ENCODE measurements at places on chromosomes 2 and 18.

DNA sequence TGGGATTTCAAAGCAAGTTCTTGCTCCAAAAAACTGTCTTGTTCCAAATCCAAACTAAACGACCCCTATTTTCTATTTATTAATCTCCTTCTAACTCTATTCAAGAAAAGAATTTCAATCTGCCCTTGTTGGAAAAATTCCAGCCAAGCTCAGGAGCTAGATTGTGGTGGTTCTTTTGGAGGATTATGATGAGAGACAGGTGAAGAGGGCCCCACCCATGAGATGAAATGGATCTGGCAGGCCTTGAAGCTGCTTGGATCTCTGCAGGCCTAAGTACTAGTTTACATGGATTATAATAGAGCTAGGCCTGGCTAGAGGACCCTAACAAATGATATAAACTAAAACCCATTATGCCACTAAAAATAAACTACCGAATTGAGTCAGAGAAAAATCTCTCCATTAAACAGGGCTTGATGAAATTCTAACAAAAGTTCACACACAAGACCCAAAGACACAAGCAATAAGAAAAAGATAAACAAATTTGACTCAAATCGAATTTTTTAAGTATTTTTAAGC, 101.6 kb downstream of the GFPT1 start:
- DNase-seq, result no peak

DNA sequence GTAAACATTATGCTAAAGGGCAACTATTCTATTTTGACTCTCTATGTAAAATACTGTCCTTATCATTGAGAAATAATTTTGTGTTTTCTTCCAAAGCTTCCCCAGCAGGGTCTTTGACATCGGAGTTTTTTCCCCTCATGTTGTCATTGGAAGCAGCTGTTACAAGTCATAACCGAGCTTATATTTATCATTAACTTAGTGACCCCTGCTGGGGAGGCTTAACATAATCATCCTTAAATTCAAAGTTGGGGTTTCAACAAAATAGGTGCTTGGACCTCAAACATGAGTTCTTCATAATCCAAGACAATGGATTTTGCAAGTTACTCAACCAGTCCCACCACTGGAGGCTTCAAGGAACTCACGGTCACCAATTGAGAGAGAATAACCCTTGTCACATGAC, 330.9 kb downstream of the DCC start:
- DNase-seq, result no peak

- no peak for DNase-seq
These were observed 138.4 kb downstream of the OTX1 start for GRCh38 chr2:63189026-63189425.

DNA sequence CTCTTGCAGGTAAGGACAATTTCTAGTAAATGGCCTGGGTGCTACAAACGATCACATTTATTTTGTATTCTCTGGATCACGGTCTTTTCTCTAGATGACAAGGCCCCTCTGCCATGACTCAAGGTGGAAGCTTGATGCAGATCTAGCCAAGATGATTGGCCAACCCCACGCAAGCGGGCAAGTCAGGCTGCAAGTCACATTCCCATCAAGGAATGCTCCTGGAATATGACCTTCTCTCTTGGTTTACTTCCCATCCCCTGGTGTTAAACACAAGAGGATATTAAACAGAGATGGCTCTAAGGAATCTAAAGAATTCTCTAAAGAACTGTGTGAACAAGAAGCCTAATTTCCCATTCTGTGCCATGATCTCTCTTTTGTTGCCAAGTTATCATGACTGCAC, 97.3 kb upstream of the SERPINE2 start:
- no peak for DNase-seq

GRCh38 chr2:42618972-42619371, 50.5 kb downstream of the MTA3 start:
- DNase-seq, result no peak

DNA sequence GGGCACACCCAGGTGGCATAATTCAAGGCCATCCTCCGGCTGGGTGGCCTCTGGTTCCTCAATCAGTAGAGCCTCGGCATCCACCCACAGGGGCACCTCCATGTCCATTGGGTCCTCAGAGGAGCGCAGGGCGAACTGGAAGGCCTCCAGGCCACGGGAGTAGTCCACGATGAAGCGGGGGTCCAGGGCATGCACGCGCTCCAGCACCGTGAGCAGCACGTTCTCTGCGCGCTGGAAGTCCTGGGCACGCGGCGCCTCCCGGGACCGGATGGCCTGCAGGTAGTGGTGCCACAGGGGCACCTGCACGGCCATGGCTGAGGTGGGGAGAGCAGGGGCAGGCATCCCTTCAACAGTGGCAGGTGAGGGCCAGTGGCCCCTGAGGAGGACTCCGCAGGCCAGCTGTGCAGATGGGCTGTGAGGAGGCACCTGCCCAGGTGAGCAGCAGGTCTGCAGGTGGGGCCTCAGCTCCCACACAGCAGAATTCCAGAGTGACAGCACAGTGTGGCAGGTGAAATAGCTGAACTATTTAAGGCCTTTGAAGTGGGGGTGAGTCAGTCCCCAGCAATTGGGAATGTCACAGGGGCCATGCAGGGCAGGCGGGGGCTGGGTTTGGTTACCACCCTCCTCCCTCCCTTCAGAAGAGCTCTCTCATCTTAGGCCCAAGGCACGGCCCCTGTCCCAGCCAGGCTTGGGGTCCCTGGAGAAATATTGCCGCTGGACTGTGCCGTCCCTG, at the start of gene MAB21L4:
Gene MAB21L4, minus strand, starts transcription at position 501 of the 733 bp plus-strand sequence. Its CDS starts 159 bp downstream, at position 342.
- no peak for DNase-seq

DNA sequence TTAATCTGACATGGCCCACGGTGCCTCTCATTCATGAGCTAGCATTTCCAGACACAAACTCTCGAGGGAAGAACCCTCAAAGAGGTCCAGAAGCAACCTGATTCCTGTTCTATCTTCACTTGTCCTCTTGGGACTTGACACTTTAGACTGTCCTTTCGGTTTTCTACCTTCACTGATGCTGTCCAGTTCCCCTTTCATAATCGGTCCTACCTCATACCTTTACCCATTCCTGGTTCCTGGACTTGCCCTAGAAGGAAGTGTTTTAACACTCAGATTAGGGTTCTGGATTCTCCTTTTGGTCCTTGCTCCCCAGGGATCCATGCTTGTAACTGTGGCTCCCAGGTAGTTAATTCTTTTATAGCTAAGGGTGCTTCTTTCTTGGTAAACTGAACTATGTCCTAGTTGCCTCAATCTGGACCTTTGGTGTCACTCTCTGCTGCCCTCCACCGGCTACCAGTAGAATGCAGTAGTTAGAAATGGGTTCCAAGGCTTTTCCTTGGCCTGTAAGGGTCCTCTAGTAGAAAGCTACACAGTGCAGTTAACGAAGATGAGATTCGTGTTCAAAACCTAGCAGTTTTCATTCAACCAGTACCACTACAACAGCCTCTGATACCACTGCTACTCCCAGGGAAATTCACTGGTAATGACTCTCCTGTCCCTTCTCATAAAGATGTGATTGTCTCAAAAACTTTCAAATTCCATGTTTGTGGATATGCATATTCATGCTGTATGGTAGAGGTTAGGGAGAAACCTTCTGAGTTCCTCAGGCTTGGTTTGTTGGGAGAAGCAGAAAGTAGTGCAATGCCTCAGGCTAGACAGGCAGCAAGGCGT, 178.1 kb upstream of the CYP26B1 start:
- DNase-seq, result no peak

DNA sequence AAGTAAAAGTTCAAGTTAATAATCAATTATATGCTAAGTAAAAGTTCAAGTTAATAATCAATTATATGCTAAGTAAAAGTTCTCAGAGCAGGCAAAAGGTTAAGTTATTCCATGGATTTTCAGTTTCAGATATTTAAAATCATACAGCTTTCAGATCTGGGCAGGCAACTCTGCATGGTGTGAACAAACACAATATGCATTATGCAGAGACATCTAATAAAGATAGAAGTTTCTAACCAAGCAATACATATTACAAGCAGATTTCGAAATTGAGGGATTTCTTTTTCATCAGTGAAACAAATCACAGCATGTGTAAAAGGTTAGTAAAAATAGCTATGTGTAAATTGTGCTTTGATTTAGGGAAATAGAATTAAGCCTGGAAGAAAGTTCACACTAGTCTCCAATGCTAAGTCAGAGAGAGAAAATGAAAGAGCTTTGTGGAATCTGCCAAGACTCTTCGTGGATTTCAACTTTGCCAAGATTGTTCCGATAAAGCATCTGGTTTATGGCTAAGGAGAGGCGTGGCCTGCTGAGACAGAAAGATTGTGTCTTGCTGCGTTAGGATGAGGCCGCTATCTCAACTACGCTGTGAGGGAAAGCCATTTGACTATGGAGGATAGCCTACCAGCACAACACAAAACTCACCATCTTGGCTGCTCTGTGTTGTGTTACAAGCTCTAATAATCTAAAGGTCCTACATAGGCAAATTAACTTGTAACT, 60.1 kb upstream of the SLC16A14 start:
- DNase-seq, result no peak

GRCh38 chr2:119523383-119523951, 816 bp downstream of the SCTR start:
- no peak for DNase-seq

- DNase-seq, result no peak
These were observed 46.3 kb downstream of the EN1 start for GRCh38 chr2:118801151-118801550.

DNA sequence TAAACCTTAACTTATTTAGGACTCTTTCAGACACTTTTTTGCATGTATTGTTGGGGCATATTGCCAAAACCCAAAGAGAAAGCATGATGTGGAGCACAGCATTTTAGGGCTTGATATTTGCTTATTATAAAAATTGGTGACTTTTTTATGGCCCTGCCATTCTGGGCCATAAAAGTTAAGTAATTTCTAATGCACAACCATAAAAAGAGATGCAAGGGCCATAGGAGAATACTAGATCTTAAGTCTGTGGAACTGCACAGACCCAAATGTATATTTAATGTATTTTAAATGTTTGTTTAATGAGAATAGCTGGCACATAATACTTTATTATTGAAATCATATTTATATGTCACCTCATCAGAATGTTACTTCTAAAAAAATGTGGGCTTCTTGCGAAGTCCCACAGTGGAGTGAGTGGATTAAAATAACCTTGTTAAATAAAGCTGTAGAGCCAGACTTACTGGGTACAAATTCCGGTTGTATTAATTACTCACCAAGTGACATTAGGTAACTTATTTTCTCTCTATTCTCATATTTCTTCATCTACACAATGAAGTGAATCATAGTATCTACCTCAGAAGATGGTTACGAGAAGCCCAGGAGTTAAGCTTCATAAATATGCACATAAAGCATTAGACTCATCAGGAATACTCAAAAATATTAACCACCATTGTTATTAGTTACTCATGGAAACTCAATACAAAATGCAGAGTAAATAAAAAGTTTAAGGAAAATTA, 52.2 kb downstream of the HNMT start:
- DNase-seq, result no peak

DNA sequence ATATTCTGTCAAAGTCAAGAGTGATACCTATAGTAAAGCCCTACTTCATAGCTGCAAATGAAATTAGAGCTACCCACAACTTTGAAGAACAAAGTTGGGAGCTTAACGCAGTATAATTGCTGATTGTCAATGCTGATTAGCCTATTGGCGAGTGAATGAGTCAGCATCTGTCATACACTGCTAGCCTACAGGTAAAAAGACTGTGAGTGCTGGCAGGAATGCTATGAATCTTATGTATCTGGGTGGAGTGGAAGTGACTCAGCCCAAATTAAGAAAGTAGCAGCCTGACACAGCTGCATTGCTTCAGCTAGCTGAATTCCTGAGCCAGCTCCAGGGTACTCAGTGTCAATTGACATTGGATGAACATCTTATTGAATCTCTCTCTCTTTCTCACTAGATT, 179.4 kb upstream of the DCC start:
- no peak for DNase-seq

DNA sequence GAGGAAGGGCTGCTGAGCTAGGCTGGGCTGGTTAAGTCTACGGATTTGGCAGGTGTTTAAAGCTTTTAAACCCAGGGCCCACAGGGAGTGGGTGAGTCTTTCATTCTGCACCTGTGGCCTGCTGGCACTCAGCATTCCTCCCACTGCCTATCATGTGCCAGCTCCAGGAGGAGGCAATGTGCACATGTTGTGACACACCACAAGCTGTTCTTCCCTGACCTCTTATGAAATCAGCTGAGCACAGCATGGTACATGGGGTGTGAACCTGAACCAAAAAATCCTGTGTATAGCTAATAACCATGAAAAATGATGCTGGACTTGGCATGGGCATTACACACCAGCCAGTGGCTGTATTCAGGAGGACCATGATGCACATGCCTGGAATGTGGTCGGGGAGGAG, 297.9 kb upstream of the MMADHC start:
- no peak for DNase-seq

GRCh38 chr2:168191955-168192785, 55.2 kb downstream of the STK39 start:
- DNase-seq, result no peak

DNA sequence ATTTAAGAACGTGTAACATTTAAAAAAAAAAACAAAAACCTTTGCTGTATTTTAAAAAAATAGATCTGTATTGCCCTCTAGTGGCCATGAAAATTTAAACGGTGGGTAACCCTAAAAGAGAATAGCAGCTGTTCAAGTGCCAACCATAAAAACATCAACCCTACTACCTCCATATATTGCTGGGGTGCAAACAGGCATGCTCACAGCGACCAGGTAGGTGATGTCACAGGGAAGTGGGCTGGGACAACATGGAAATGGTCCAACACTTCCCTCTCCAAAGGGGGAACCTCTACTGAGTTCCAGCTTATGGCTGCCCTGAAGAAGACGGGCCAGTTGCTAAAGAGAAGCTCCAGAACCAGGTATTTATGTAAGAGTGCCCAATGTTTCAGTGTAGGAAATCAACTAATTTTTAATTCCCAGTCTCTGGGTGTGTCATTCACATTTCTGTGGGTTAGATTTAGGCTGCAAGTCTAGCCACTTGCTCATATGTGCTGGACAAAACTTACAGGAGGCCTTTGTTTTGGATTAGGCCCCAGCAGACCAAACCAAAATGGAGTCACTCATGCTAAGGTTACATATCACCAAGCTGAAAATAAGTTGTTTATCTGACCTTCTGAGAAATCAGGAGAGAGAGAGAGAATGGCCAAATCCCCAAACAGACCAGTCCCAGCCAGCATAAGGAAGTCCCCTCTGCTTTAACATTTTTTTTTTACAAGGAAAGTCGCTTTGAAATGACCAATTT, 54.5 kb downstream of the SKA1 start:
- no peak for DNase-seq

- no peak for DNase-seq
These were observed 19.0 kb upstream of the GALR1 start for GRCh38 chr18:77230645-77231044.

DNA sequence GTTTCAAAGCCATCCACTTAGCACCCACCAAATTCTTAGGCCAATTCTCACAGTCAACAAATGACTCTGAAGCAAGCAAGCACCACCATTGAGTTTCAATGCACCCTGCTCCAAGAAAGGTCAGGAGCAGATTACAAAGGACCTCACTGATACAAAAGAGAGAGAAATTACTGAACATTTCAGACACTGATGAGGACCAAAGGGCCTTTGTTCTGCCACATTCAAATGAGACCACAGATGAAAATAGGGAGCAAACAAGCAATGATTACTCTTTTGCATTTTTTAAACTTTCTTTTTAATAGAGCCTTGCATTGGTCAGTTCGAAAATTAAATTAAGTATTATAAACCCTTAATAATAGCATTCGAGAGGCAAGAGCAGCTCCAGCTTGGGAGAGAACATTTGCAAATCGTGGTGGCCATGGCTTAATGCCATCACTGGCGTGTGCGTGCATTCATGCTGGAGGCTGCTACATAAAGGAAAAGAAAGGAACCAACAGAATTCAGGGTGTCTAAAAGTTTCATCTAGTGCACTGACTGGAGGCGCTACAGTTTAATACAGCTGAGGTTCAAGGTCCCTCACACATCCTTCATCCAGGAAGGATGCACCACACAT, 87.5 kb downstream of the KLF7 start:
- DNase-seq, result no peak

GRCh38 chr2:84674099-84674498, 157.8 kb downstream of the DNAH6 start:
- no peak for DNase-seq

Measured in activated CD4-positive, alpha-beta T cell treated with anti-CD3 and anti-CD28 coated beads, Interleukin-2, amount 50 U/mL, for 1 hour (primary cell).